Stimulated activated CD8-positive, alpha-beta memory T cell treated with anti-CD3 and anti-CD28 coated beads, Interleukin-4, amount 100 ng/mL, for 4 hours (primary cell): ENCODE measurements at places on chromosomes 13 and 19.

GRCh38 chr13:24007979-24008620, 110.8 kb upstream of the C1QTNF9B start:
- DNase-seq, result no peak

DNA sequence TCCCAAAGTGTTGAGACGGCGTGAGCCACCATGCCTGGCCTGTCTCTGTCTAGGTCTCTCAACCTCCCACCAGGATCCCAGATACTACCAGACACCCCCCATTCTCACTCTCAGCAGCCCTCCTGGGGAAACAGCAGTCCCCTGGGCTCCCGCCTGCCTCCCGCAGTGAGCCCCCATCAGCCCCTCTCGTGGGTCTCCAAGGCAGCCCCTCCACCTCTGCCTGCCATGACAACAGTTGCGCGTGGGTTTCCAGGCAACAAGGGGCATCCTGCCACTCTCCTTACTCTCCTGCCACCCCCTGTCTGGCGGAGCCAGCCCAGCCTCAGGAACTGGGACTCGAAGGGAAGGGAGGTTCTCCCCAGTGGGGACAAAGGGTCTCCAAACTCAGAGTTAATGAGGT, 5.2 kb downstream of the LRRC4B start:
- DNase-seq, result no peak

DNA sequence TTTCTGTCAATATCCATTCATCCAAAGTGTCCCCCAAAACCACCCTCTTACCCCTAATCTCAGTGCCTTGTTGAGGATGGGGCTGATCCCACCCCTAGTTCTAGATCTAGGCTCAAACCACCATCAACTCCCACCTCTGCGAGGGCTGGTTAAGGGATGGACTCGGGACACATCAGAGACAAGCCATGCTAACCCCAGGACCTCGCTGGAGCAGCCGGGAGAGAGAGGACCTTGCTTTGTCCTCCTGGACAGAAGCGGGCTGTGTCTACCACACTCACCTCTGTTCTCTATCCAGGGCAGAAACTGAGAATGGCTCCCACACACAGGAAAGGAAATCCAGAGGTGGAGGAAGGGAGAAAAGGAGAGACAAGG, 90.8 kb upstream of the UQCRFS1 start:
- no peak for DNase-seq

- no peak for DNase-seq
Observed at GRCh38 chr13:90564096-90564495, 783.4 kb upstream of the MIR17HG start.

GRCh38 chr19:30430206-30430734, 58.1 kb downstream of the ZNF536 start:
- no peak for DNase-seq

DNA sequence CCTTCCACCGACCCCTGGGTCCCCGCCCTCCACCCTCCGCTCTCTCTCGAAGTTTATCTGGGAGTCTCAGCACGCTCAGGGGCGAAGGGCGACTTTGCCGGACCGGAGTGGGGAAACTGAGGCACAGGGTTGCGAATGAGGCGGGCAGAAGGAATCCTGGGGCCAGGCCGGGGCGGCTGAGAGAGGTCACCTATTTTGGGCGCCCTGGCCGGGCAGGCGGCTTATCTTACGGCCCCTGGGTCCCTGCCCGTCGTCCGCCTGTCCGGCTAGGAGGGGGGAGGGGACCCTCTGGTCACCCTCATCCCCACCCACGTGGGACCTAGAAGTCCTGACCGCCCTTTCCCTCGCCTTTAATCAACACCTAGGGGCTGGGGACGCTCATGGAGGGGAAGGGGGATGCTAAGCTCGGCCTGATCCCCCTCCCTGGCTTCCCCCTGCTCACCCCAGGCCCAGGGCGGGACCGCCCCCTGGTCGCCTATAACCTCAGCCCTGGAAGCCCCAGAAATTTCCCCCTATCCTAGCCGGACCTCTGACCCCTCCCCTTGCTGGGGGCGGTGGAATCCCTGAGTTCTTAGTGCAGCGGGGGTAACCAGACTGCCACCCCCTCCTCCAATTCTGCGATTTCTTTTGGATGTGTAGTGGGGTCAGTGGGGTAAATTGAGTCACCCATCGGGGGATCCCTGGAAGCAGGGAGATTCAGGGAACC, 556 bp downstream of the TRIP10 start:
- no peak for DNase-seq

- no peak for DNase-seq
Observed at GRCh38 chr13:76854894-76855293, 31.3 kb downstream of the KCTD12 start.
